ENCODE measurements at places on chromosomes 13 and 19.

- no peak for DNase-seq
Observed at GRCh38 chr13:96967248-96967745, 27.0 kb downstream of the OXGR1 start.

- DNase-seq, result no peak
Observed at GRCh38 chr19:55702131-55702627, 27.2 kb downstream of the EPN1 start.

GRCh38 chr13:44300895-44301638, 72.6 kb upstream of the SERP2 start:
- DNase-seq, result no peak

GRCh38 chr13:21884299-21884909, 213.5 kb downstream of the FGF9 start:
- DNase-seq, result no peak

GRCh38 chr19:4675346-4675745, 5.2 kb upstream of the MYDGF start:
- no peak for DNase-seq

- no peak for DNase-seq
Observed at GRCh38 chr13:80262051-80262695, 78.8 kb downstream of the SPRY2 start.

- no peak for DNase-seq
Observed at GRCh38 chr19:51114087-51114729, 6.0 kb upstream of the CTU1 start.

All from T-helper 9 cell (primary cell).